T-helper 1 cell (primary cell): ENCODE measurements at places on chromosomes 7 and 10.

GRCh38 chr10:124321433-124322089, 97.2 kb downstream of the OAT start:
- no peak for DNase-seq

GRCh38 chr7:128459394-128459878, 3.8 kb downstream of the HILPDA start:
- peak; percentile 66 for DNase-seq

- no peak for DNase-seq
Measured at GRCh38 chr7:36775061-36775620, 50.8 kb upstream of the AOAH start.

GRCh38 chr10:53453196-53453595, 680.6 kb upstream of the MBL2 start:
- no peak for DNase-seq
